NK-92 treated with Interleukin-12 subunit alpha and Interleukin-12 subunit beta, amount 100 ng/mL, for 24 hours (cell line): ENCODE measurements at places on chromosomes 11 and 22.

GRCh38 chr11:77448269-77448668 lies 25.6 kb downstream of the PAK1 start:
- DNase-seq: no peak

DNA sequence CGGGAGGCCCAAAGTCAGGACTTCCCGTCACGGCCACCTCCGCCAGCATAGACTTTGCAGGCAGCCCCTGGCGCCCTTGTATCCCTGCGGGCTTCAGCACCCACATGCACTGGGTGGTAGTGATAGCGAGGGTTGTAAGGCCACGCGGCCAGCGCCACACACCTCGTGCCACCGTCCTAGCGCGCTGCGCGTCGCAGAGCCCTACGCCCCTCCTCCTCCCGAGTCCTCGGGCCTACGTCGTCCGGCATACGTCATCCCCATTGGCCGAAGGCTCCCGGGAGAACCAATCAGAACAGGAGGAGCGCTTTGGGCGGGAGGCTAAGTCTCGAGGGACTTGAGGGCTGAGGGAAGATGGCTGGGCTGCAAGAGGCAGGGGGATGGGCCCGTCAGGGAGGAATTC lies 1.3 kb upstream of the BTBD18 start:
- DNase-seq: no peak

DNA sequence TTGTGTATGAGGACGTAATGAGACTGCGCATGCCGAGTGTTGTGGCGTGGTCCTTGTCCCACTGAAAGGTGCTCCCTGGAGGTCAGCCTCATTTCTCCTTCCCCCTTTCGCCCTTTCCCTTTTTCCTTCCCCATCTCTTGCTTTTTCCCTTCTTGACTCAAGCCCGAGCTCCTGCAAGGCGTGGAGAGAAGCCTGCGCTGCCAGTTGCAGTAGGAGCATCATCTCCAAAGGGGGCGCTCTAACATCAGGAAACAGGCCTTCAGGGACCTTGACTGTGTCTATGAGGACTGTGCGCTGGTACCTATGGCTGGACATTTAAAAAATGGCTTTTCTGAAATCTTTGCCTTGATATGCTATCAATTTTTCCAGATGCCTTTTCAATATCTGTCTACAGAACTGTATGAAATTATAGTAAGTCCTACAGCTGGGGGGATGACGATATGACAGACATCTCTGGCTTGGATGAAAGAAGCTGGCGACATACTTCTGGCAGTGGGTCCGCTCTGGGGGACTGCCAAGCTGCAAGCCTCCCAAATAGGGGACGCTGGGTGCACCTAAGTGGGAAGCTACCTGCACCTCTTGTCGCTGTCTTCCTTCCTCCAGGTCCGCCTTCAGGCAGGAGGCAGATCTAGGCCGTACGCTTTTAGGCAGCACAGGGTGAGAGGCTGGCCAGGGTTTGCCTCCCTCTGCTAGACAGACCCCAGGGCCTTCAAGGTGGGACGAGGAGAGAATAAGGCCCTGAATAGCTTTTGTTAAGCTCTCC lies 96.5 kb downstream of the NXPE2 start:
- DNase-seq: peak; percentile 24

GRCh38 chr11:14583252-14584034 lies 60.2 kb upstream of the PDE3B start:
- no peak for DNase-seq

GRCh38 chr11:83542861-83543260 lies 256.7 kb upstream of the CCDC90B start:
- no peak for DNase-seq

DNA sequence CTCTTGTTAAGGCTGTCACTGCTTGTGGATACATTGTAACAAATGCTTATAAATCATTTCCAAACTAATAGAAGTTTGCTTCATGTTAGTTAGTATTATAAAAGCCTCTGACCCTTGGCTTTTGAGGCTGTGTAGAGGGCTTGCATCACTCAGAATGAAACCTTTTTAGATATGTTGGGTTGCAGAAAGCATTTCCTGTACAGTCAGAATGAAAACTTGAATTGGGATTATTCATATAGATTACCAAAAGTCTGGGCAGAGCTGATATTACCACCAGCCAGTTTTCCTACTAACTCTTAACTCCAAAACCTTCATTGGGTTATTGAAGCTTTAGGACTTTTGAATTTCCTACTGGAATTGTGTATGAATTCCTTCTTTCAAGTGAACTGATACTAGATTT lies 12.0 kb downstream of the KMT2A start:
- DNase-seq: no peak

DNA sequence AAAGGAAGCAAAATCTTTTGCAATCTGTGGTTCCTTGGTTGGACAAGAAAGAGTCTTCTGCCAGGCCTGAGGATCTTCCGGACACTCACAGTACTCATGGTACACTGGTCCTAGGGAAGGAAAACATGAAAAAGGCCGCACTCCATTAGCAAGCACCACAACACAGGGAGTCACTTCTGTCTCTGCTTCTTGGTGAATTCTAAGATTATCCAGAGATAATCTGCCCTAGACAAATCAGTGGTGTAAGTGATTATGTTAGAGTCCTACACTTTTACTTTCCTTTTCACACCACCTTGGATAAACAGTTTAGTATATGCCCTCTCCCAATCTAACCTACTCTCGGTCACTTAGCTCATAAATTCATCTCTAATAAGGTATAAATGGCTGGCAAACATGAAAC lies 11.9 kb downstream of the POGLUT3 start:
- no peak for DNase-seq

DNA sequence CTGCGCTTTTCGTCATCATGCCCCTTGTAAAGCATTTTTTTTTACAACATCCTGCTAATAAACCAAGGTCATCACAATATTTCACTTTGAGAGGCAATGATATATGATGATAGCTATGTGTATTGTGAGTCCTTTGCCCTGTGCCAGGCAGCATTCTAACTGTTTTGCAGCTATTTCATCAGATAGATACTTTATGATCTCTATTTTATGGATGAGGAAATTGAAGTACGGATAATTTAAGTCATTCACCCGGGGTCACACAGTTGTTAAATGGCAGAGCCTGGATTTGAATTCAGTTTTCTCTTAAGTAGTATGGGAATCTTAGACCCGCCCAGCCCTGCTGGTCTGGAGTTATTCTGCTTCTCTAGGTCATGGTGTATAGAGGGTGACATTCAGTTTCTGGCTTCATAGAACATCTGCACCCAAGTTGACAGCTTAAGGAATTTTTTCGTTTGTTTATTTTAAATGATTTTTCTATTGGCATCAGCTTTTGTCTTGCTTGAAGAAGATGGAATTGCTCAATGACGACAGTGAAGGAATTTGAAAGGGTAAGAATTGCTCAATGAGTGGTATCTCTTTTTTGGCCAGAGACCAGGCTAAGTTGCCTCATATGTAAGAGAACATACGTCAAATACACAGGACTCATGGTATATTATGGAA lies 926 bp downstream of the PRR5L start:
- DNase-seq: no peak

- no peak for DNase-seq
Observed at GRCh38 chr11:111917788-111918187, 925 bp upstream of the C11orf52 start.

DNA sequence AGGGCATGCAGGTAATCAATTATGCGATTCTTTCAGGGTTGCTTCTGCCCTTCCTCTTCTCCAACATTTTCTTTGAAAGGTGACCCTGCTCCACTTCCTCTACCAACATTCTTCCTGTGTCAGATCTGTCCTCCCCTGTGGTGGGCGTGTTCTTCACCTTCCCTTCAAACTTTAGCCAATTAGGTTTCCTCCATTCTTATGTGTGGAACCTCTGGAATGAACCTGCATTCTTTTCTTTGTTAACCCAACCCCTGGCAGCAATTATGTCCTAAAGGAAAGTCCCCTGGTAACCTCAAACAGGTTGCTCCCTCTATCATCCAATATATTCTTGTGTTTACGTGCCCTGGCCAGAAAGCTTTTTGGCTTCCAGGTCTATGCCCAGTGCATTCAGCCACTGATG lies 22.4 kb downstream of the KIRREL3 start:
- no peak for DNase-seq

- no peak for DNase-seq
Observed at GRCh38 chr11:118819334-118820024, 28.5 kb upstream of the DDX6 start.

- DNase-seq: no peak
Observed at GRCh38 chr11:95715777-95716241, 73.8 kb downstream of the FAM76B start.

DNA sequence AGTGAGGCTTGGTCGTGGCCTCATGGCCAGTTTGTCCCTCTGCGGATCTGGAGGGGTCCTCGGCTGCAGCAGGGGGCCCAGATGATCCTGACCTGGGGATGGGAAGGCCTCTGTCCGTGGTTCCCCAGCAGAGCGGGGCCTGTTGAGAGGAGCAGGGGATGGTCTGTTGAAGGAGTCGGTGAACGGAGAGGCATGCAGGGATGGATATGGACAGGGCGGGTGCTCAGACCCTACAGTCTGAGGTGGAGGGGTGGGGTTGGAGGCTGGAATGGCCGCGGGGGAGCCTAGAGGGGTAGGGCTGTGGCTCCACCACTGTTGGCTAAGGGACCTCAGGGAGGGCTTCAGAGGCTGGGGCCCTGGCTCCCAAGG lies 33.8 kb downstream of the RTN4R start:
- DNase-seq: no peak

DNA sequence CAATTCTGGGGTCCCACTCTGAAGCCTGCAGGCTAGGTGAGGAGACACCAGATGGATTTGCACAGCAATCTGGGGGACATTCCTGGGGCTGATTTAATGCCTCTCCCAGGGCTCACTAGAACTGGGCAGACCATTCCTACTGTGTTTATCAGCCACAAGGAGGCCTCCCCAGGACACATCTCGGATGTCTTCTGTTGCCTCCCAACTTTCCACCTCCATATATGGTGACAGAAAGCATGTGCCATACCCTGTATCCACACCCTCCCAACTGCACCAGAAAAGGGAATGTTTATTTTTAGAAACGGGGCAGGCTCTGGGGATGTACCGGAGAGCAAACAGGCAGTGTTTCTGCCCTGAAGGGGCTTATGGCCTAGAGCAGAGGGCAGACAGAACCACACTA lies 181.8 kb downstream of the CSNK2A3 start:
- no peak for DNase-seq

DNA sequence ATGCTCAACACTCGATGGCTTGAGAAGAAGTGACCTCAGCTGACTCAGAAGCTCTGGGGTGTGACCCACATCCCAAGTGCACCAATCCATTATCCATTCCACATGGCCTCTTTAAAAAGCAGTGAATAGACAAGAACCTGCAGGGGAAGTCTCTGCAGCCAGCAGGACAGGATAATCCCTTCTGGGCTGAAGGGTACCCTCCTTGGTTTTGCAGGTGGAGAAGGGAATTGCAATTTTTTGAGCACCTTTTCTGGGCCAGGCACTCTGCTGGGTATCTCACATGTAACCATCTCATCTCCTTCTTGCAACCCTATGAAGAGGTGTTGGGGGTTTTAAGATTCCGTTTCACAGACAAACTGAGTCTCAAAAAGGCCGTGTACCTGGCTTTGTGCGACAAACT lies 76.6 kb downstream of the MYO18B start:
- DNase-seq: no peak

DNA sequence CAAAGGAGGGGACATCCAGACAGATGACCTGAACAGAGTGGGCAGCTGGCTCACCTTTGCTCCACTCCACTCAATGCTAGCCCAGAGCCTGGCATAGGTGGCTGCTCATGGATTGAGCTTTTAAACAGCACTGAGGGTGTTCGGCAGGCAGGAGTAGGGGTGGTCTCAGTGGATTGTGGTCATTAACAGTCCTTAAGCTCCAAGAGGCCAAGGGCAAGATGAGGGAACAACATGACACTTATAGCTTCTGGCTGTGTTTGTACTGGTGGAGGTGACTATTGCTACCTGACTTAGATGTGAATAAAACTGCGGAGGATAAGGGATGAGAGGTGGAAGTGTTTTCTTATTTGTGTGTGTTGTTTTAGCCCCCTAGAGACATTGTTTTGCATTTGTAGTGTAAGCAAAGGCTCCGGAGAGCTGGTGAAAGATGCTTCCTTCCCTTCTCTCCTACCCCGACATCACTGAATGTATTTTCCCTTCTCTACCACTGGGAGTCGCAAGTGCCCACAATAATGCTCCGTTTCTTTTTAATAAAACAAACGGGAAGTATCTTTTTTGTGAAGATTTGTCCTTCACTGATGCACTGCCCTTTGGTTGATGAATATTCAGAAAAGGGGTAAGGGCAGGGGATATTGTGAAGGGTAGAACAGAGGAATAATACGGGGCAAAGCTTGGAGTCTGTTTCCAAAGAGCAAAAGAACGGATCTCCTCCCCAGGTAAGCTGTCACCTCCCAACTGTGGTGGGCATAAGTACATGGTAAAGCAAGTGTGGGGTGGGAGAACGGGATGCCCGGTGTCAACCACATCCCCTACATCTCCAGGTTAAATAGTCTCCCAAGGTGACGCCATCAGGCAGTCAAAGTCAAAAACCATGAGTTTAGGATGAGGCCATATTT lies 27.5 kb upstream of the MTNR1B start:
- no peak for DNase-seq

DNA sequence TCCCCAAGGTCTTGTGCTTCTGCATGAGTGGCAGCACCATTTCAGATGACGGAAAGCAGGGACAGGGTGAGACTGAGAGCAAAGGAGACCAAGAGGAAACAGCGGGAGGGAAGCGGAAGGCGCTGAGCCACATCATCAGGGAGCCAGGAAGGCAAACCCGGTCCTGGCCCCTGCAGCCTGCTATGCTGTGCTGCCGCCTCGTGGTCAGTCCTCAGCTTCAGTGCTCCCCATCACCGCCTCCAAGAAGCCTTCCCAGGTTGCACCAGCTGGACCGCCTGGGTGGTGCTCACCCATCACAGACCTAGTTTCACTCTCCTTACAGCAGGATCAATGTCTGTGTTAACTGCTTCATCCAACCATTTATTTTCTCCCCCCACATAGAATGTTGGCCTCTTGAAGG lies 73.0 kb upstream of the PHF21B start:
- no peak for DNase-seq

- DNase-seq: no peak
Observed at GRCh38 chr22:25202290-25202921, 2.7 kb downstream of the CRYBB3 start.

- no peak for DNase-seq
Observed at GRCh38 chr22:37972527-37972926, 11.8 kb downstream of the SOX10 start.

- DNase-seq: no peak
Observed at GRCh38 chr11:83600661-83601060, 314.5 kb upstream of the CCDC90B start.
